Large intestine (tissue), 12 donors: ENCODE measurements at places on chromosomes 6 and 20.

DNA sequence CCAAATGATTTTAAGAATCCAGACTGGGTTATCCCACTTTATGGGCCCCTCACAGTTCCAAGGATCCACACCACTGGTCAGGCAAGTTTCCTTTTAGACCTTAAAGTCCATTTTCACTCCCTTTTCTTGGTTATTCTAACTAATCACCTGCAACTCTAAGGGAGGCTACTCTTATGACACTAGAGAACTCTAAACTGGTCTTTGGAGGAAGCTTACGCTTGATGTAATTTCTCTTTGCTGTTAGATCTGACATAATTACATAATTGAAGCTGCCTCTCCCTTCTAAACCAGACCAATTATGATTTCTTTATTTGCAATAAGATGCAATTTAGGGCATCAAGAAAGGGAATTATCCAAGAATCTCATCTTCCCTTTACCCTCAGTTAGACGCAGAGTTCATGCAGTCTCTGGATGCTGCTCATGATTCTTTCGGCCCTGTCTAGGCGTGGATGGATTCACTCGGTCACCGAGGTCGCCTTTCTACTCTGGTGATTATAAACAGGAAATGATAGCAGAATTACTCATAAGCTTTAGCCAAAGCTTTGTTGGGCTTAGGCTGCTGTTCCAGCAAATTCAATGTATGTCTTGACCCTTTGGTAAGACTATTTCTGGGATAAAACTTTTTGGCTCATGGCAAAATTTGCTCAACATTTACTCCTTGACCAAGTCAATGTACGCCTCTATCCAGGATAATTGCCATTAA, 166.4 kb upstream of the PRND start:
- no peak for DNase-seq

DNA sequence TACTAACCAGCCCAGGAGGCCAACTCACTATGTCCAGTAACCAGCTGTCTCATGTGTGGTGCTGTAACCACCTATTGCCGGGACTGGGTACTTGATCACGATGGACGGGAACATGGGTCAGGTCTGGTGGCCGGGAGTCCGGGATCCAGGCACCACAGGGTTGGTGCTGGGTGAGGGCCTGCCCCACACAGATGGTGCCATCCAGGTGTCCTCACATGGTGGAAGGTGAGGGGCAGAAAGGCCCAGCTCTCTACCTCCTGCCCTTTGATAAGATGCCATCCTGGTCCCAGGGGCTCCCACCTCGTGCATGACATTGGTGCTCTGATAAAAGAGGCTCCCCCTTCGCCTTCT, 116.3 kb downstream of the TAF4 start:
- no peak for DNase-seq

DNA sequence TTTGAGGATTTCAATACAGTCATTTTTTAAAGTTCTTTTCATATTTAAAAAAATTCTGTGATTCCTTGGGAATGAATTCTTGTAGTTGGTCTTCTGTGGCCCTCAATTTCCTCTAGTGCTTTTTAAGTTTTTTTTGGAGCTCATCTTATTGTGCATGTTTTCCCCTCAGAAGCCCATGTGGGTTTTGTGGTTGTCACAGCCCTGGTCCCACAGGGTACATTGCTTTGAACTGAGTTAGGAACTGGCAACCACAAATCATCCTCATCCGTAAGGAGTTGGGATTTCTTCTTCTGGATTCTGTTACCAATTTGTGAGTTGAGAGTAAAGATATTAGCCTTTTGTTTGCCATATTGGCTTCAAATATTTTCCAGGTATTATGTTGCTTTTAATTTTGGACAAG, 89.9 kb downstream of the AKAP7 start:
- DNase-seq, result no peak

DNA sequence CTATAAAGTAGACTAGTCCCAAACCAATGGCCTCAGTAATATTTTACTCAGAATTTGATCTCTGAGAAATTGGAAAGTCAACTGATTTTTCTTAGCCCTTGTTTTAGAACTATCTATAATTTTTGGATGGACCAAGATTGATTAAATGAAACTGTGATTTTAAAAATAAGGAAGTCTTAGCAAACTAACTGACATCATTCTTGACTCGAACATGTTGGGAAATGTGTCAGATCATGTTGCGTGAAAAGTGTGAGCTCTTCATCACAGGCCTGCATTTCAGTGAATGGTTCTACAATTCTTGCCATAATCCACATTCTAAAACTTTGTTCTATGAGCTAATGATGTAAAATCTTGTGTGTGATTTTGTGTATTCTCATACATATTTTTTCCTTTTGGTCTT, 11.0 kb downstream of the TNFAIP3 start:
- DNase-seq, result no peak

GRCh38 chr6:40719671-40720374, 132.7 kb upstream of the LRFN2 start:
- DNase-seq, result peak; percentile 58

DNA sequence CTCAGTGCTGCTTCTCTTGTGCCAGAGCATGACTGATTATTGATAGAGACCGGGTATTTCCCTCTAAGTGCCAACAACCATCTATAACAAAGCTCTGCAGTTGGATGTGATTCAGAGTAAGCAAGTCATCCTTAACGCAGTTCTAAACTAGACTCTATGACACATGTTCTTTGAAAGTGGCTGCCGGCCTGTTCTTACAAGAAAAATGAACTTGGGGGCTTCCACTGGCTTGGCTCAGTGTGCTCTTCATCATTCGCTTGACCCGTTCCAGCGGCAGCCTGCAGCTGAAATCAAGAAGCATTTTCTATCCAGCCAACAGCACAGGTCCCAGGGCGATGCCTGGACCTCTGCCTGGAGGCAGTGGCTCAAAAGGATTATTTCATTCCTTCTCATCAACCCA, 29.8 kb downstream of the GFOD1 start:
- DNase-seq, result no peak

- peak; percentile 50 for DNase-seq
These were observed 129.2 kb upstream of the PRND start for GRCh38 chr20:4592316-4593148.

DNA sequence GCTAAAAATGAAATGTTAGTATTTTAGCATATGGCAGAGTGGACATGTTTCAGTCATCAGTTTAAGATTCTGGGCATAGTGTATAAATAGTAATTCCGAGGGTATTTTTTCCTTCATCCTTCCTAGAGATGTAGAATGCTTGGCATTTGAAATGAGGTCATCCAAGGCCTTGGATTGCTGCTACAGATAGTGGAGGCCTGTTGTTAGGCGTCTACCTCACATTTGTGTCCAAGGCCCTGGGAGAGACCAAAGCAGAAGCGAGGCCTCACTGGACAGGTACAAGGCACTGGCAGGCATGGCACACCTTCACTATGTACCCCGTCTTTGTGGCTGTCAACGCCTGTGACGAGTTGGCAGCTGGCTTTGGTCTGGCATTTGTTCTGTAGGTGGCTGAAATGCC, 58.0 kb downstream of the DTD1 start:
- DNase-seq, result no peak

GRCh38 chr6:145948328-145948727, 15.8 kb downstream of the SHPRH start:
- DNase-seq, result no peak

GRCh38 chr6:48447251-48447650, 336.3 kb upstream of the PTCHD4 start:
- DNase-seq, result no peak

DNA sequence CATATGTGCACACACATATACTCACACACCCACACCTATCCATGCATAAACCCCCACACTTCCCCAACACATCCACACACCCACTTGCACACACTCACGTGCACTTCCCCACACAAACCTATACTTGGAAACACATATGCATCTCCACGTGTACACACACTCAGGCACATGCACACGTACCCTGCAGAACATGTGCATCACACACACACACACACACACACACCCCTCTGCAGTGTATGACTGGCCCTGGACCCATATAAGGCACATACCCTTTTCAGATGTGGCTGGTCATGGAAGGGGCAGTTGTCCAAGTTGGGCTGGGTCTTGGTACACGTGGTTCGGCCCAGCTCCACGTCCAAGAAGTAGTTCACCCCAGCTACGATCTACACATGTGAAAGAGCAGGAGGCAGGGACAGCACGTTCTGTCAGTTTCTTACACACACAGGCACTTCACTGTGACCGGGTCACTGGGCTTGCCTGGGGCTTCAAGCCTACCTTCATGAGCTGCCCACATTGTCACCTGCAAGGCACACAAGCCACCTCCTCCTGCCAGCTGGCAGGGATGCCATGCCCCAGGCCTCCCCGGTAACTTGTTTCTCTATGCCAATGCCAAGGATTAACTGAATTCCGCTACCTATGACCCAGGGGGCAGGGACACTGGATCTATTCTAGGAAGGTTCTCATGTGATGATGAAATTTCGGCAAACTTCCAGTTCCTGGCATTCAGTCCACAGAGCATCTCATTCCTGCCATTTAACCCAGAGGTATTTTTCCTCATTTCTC, 2.6 kb downstream of the CST3 start:
- no peak for DNase-seq

GRCh38 chr20:46959081-46959692, 64.5 kb downstream of the EYA2 start:
- DNase-seq, result no peak

DNA sequence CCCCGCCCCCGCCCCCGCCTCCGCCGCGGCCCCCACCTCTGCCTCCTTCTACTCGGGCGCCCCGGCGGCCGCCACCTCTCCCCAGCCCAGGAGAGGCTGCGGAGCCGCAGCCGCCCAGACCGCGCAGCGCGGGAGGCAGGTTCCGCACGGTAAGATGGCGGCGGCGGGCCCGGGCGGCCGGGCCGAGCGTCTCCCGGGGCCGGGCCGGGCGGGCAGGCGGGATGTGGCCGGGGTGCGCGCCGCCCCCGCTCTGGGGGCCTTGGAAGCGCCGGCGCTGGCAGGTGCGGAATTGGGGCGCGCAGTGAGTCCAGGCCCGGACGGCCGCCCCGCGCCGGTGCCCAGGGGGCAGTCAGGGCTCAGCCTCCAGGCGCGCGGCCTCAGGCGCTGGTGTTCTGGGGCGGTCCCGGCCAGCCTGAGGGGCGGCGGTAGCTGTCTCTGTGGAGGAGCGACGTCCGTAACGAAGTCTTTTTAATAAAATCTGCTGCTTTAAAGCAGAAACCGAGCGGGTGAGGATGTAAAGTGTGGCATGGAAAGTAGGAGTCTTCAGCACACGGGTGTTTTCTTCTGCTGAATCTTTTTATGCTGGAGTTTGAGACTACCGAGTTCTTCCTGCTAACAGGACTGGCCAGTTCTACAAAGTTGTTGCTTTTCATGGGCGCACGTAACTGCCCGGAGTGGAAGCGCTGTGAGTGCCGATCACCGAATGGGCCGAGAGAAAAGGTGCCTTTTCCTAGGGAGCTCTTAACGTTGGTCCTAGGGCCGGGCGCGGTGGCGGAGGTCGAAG, at the start of gene GID8:
Gene GID8 (plus strand): TSS at position 43 of the 784 bp plus-strand sequence. CDS start 3,356 bp downstream, outside the sequence.
- peak; percentile 70 for DNase-seq

DNA sequence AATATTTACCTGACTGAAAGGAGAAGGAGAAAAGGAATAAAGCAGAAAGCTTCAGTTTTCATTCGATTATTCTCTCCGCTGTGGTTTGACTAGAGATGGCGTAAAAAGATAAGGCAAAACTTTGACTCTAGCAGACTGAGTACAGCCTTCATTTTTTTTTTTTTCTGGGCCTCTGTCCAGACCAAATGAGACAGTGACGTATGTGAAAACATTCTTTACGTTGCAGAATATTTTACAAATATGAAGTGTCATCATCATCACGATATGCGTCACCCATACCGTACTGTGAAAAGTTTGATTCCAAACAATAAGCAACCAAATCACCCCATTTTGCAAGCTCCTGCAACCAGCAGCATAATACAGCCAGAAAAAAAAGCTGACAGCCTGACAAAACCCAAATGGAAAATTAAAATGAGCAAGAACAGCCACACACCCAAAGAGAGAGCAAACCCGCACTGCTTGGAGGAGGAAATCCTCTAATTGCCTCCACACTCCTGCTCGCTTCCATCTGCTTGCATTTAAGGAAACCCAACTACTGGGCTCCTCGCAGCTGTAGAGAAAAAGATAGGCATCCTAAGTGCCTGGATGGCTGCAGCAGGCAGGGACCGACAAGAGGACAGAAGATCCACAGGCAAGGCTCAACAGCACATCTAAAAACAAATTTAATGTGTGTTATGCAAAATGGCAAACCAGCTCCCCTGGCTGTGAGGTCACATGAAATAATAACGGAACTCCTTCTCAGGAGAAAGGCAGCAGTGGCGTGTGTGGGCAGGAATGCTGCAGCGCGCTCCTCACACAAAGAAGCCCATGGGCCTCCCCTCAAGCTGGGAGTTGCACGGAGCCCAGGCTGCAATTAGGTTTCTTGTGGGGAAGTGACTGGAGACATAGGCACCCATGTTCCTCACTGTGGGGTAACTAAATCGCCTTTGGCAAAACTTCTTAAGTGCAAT, 113.1 kb downstream of the FYN start:
- DNase-seq, result no peak

- DNase-seq, result no peak
These were observed 22.5 kb downstream of the KLHL32 start for GRCh38 chr6:96947055-96947454.

- peak; percentile 71 for DNase-seq
These were observed 51.4 kb upstream of the SAYSD1 start for GRCh38 chr6:39166189-39166911.

DNA sequence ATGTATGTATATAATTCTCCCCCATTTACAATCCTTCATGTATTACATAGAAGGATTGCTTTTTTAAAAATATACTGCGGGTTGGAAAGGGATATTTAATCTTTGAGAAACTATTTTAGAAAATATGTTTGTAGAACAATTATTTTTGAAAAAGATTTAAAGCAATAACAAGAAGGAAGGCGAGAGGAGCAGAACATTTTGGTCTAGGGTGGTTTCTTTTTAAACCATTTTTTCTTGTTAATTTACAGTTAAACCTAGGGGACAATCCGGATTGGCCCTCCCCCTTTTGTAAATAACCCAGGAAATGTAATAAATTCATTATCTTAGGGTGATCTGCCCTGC, 3.6 kb downstream of the FOXC1 start:
- no peak for DNase-seq

- peak; percentile 83 for DNase-seq
These were observed 5.4 kb downstream of the TGM3 start for GRCh38 chr20:2301164-2301622.

GRCh38 chr6:38498085-38498484, 141.6 kb downstream of the BTBD9 start:
- no peak for DNase-seq

- no peak for DNase-seq
These were observed 28.4 kb downstream of the UQCC2 start for GRCh38 chr6:33683051-33683571.

DNA sequence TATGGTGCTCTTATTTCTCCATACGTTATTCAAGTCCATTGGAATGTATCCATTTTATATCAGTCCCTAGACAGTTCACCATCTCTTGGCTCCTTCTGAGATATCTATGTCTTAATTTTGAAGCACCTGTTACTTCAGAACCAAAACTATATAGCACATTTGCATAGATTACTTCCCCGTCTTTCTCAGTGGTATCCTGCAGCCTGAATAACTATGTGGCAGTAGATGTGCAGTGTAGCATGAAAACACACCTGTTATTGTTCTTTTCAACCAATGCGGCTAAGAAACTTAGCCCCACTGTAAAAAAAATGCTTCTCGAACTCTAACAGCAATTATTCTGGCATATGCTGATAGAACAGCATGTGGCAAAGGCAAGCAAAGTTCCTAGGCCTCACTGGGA, 1184.4 kb upstream of the ADGRB3 start:
- DNase-seq, result no peak
